ENCODE measurements at places on chromosomes 2 and 18. TPM values are rescaled to one million over a fixed set of nuclear protein-coding genes. Genes with fewer than 3 reads are reported as not detected.

DNA sequence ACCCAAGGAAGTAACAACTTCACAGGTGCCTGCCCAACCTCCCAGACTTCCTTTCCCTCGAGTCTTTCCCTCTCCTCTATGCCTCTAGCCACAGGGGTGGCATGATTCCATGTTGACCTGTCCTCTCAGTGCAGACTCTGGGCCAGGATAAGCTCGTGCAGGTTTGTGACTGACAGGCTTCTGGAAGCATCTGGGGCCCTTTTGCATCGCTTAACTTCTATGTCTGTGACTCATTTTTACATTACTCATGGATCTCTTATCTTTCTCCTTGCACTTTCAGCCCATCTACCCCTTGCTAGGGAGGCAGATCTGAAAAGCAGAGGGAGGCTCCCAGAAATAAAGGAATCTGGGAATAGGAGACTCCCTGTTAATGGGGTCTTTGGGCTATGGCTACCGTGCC lies 98.5 kb upstream of the RIOK3 start:
- no peak overlapping the region for H3K4me3 ChIP-seq
- DNase-seq = no peak
- no peaks in the 10 kb centered on the region for H3K27me3 ChIP-seq
- peaks cover 10% of the 10 kb centered on the region for H3K36me3 ChIP-seq

GRCh38 chr2:127578411-127578810 lies 42.9 kb downstream of the MYO7B start:
- H3K27ac ChIP-seq = no peak overlapping the region
- no peaks in the 10 kb centered on the region for H3K27me3 ChIP-seq
- no peak overlapping the region for H3K4me3 ChIP-seq
- H3K4me1 ChIP-seq = peaks cover 15% of the 10 kb centered on the region

GRCh38 chr18:34990597-34990996 lies 50.6 kb upstream of the MAPRE2 start:
- no peaks in the 10 kb centered on the region for H3K36me3 ChIP-seq
- no peaks in the 10 kb centered on the region for H3K27me3 ChIP-seq

GRCh38 chr2:42848265-42848664 lies 55.9 kb upstream of the HAAO start:
- no peaks in the 10 kb centered on the region for H3K4me1 ChIP-seq
- no peak overlapping the region for H3K4me3 ChIP-seq
- DNase-seq = no peak

DNA sequence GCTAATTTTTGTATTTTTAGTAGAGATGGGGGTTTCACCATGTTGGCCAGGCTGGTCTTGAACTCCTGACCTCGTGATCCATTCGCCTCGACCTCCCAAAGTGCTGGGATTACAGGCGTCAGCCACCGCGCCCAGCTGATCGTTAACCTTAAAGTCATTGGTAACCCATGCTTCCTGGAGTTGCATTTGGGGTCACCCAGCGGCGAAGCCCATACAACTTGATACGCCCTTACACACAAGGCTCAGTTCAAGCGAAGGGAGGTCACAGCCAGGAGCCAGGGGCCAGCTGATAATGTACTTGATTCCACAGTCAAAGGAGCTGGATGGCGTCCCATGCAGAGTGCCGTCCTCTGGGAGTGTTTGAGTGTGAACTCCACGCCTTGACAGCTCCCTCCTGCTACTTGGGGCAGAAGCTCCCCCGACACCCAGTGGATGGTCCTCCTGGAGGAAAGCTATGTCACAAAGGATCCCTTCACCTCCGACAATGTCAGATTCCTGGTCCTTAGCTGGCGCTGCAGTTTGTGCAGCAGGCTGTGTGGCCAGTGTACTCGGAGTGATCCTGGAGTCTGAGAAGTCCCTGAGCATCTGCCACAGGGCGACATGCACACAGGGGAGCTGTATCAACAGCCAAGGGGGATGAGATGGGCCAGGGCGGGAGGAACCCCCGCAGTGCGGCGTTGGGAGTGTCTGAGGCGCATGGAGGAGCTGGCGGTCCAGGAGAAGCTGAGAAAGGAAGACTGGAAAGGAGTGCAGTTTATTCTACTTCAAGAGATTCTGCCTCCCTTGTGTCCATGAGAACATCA lies 7.9 kb downstream of the CLHC1 start:
- DNase-seq = peak; percentile 27
- peaks cover 9% of the 10 kb centered on the region for H3K4me1 ChIP-seq
- no peaks in the 10 kb centered on the region for H3K27me3 ChIP-seq

GRCh38 chr2:132814651-132815050 lies 144.6 kb upstream of the LYPD1 start:
- no peaks in the 10 kb centered on the region for H3K4me1 ChIP-seq
- no peak overlapping the region for H3K27ac ChIP-seq
- H3K36me3 ChIP-seq = no peaks in the 10 kb centered on the region
- H3K4me3 ChIP-seq = no peak overlapping the region
- H3K27me3 ChIP-seq = no peaks in the 10 kb centered on the region

SP9 gene
- not detected for total RNA-seq

LRP1B gene
- 0.19 TPM for total RNA-seq

ADRA2B gene
- 3.9 TPM for total RNA-seq

- no peak overlapping the region for H3K27ac ChIP-seq
- H3K4me3 ChIP-seq = no peak overlapping the region
- no peak for DNase-seq
- H3K36me3 ChIP-seq = peaks cover 93% of the 10 kb centered on the region
- H3K4me1 ChIP-seq = no peaks in the 10 kb centered on the region
Observed at GRCh38 chr2:42327125-42327524, 33.9 kb downstream of the COX7A2L start.

DNA sequence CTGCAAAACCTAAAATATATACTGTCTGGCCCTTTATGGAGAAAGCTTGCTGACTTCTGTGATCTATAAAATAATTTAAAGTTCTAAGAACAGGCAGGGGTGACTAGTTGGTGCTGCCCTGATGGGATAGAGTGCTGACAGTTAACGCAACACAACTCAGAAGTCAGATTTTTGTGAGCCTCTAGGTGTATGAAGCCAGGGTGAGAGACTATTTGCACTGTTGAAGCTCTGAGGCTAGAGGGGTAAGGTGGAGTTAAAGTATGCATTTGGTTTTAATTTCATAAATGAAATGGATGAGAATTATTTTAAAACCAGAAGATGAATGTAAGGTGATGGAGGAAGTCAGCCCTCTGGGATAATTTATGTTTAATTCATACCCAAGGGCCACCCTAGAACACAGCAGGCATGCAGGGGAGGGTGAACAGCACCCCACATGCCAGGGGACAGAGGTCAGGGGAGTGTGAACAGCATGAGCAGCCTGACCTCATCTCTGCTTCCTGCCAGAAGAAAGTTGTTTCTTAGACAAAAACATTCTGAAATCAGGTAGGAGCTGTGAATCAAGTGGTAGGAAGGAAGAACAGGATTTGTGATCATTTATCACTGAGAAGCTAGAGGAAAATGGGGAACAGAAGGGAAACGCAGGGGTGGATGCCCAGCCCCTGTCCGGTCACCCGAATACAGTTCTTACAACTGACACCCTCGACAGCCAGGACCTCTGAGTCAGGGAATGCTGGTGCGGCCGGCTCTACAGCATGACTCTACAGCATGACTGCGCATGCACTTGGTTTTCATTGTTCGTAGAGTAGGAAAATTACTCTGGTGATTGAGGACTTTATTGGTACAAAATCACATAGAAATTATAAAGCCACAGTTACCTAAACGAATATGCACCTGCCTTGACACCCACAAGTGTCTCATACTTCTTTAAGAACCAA lies 93.1 kb downstream of the MBP start:
- H3K27ac ChIP-seq = no peak overlapping the region
- DNase-seq = no peak
- H3K27me3 ChIP-seq = no peaks in the 10 kb centered on the region
- no peak overlapping the region for H3K4me3 ChIP-seq
- H3K36me3 ChIP-seq = no peaks in the 10 kb centered on the region

CDH2 gene
- 356 TPM for total RNA-seq

DNA sequence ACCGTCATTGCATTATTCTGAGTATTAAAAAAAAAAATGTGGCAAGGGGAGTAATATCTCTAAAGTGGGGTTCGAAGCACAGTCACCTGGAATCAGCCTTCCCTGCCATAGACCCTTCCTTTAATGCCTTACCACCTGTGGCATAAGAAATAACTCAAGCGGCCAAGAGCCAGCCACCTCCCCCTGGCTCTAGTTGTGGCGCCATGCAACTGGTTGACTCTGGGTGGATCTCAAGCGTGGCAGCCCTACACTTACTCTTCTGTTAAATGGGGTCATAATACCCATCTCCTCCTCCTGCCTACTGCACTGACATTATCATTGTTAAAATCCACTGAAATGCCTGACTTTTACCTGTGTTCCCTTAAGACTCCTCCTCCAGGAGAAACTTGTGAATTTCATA lies 175.8 kb downstream of the SMAD7 start:
- no peaks in the 10 kb centered on the region for H3K27me3 ChIP-seq
- H3K4me3 ChIP-seq = no peak overlapping the region
- H3K36me3 ChIP-seq = no peaks in the 10 kb centered on the region
- no peak overlapping the region for H3K27ac ChIP-seq

WDFY1 gene
- 11.8 TPM for total RNA-seq

- H3K36me3 ChIP-seq = no peaks in the 10 kb centered on the region
- no peaks in the 10 kb centered on the region for H3K4me1 ChIP-seq
- no peak overlapping the region for H3K4me3 ChIP-seq
- DNase-seq = no peak
- H3K27ac ChIP-seq = no peak overlapping the region
- no peaks in the 10 kb centered on the region for H3K27me3 ChIP-seq
Observed at GRCh38 chr18:59941331-59941730, 41.5 kb downstream of the PMAIP1 start.

DNA sequence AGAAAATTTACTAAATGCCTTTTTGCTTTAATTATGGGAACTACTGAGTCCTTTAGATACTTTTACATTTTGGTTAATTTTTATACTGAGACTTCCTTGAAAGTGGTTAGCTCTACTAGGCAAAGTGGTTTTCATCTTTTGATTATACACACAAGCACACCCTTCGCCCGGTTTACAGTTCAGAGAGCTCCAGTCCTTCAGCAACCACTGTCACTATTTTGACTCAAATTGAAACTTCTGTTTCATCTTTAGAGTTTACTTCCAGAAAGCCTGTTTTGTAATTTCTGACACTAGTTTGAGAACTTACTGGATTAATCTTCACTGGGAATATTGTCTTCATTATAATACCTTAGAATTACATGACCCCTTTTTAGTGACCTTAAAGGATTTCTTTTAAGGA lies 140.3 kb upstream of the FOSL2 start:
- H3K4me3 ChIP-seq = no peak overlapping the region
- peaks cover 9% of the 10 kb centered on the region for H3K36me3 ChIP-seq

DNA sequence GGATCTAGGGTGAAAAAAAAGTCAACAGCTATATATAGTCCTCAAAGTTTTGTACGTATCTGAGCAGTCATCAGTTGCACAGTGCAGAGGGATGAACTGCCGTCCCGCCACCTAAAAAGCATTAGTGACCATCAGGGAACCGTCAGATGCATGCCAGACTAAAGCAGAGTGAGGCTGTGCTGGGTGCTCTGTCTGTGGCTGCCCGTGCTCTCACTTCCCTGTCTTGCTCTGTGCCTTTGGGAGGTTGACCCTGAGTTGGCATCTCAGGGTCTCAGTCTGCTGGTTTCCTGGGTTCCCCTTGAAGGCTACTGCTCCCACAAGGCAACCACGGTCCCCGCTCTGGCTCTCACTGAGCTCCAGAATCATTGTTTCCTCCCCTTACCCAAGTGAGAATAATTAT lies 11.1 kb downstream of the CLUL1 start:
- H3K4me1 ChIP-seq = no peaks in the 10 kb centered on the region
- no peak overlapping the region for H3K27ac ChIP-seq
- no peaks in the 10 kb centered on the region for H3K36me3 ChIP-seq
- H3K4me3 ChIP-seq = no peak overlapping the region
